ENCODE measurements at places on chromosomes 7 and 10.

DNA sequence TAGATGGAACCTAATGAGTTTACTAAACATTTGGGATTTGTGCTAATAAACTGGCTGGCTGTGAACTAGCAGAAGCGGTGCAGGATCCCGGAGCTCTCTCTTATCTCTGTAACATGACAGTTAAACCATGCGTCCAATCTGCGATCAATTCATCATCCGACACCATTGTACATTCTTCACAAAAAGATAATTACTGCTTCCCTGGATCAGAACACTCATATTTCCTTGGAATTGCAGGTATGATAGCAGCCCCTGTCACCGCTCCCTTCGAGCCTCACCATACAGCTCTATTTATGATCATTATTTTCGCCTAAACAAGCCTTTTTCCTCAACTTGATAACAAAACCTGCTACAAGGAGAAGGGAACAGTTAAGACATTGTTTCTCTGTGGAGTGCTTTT lies 18.5 kb downstream of the EBF3 start:
- DNase-seq = no peak

- no peak for DNase-seq
Observed at GRCh38 chr10:97548828-97549455, 23.6 kb upstream of the ANKRD2 start.

- DNase-seq = no peak
Observed at GRCh38 chr10:70481831-70482530, 3.4 kb downstream of the PALD1 start.

DNA sequence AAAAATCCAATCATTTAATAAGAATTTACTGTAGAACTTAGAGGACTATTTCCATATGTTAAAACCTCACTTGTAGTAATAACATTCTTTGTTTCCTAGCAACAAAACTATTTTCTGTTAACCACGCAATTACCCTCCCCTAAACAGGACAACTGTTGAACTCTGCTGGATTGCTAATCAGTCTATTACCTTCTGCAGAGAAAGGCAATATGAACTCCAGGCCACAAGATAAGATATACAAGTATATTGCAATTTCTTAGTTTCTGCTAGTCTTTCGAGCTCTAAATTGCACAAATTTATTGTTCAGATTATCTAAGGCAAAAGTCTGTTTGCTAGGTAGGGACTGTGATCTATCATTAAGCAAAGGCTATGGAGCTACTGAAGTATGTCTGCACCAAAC lies 920.1 kb upstream of the LRRN3 start:
- DNase-seq = no peak

GRCh38 chr7:128829391-128830166 lies 627 bp upstream of the FLNC start:
- DNase-seq = no peak

GRCh38 chr10:86348321-86349210 lies 18.0 kb downstream of the GRID1 start:
- no peak for DNase-seq

DNA sequence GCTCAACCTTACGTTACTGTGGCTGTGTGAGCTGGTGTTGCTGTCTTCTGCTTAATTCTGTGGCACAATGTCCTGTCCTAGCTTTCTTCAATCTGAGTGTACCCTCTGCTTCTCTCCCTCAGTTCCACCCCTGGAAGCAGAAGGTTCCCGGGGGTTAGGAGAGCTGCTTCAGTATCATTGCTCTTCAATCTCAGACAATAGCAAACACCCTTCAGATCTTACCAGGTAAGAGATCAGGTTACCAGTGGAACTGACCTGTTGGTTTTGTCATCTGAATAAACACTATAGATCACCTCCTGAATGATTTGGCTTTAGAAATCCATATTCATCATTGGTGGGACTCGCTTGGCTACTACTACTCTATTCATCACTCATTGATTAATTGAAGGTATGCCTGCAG lies 48.4 kb downstream of the DNAJB9 start:
- DNase-seq = no peak

DNA sequence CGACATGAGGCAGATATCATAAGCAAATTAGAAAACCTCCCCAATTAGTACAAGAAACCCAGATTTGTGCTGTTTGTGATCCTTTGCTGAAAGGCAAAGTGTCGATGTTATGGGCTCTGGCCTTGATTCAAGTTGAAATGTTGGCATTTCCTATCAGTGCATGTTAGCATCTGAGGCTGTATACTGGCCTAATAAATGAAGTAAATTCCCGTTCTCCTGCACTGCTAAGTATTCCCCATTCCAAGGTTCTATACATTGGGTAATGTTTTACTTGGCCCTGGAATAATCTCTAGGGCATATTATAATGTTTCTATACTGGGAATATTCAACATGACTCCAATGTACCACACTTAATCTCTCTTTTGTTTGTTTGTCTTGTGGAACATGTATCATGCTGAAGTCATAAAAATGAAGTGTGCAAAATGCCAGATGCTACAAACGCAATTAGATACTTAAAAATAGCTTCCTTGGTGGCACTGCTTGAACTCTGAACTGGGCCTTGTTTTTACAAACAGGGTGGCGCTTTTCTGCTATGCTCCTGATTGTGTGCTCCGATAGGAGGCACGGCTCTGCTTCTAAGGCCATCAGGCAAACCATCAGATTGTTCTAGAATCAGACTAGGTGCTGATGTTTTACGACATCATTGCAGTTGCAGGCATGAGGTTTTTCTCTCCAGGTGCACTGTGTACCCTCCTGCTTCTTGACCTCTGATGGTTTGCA lies 156.7 kb upstream of the TCF7L2 start:
- DNase-seq = no peak

DNA sequence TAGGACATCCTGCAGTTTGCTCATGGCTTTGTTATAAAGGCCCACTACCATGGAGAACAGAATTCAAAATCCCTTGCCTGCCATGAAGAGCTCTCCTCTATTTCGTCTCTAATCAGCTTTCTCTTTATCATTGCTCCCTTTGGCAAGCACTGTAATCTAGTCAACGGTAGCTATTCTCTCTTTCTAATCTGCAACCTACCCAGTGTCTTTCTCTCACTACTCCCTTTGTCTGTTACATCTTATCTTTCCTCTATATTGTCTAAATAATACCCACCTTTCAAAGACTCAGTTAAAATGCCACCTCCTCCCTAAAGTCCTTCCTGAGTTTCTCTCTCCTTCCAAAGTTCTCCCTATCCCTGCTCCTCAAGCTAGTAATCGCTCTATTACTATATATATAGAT lies 108.1 kb downstream of the FZD1 start:
- no peak for DNase-seq

- DNase-seq = no peak
Observed at GRCh38 chr10:24307696-24308485, 99.0 kb downstream of the KIAA1217 start.

DNA sequence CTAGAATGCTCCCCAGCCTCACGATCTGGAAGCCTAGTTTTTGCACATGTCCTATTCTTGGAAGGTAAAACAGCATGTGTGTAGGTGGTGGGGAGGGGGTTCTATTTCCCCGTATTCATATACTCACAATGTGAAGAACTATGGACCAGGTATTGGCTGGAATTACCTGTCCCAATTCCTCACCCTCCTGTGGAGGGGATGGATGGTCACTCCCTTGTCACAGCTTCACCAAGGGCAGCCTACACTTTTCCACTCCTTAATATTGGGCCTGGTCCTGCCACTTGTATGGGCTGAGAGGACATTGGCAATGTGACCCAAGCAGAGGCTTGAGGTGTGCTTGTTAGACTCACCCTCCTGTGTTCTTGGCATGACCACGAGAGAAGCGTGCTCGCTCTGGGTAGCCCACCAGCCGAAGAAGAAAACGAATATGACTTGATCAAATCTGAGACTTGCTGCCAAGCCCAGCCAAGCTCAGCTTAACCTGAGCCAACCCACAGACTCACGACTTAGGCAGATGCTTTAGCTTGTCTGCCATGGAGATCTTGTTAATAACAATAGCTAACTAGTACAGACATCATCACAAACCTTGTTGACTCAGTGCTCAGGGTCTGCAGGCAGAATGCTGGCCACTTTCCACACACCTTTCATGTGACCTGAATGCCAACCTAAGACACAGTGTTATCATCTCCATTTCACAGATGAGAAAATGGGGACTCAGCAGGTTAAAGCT lies 17.2 kb downstream of the ZNF488 start:
- no peak for DNase-seq

- no peak for DNase-seq
Observed at GRCh38 chr7:40429826-40430225, 295.0 kb downstream of the SUGCT start.

DNA sequence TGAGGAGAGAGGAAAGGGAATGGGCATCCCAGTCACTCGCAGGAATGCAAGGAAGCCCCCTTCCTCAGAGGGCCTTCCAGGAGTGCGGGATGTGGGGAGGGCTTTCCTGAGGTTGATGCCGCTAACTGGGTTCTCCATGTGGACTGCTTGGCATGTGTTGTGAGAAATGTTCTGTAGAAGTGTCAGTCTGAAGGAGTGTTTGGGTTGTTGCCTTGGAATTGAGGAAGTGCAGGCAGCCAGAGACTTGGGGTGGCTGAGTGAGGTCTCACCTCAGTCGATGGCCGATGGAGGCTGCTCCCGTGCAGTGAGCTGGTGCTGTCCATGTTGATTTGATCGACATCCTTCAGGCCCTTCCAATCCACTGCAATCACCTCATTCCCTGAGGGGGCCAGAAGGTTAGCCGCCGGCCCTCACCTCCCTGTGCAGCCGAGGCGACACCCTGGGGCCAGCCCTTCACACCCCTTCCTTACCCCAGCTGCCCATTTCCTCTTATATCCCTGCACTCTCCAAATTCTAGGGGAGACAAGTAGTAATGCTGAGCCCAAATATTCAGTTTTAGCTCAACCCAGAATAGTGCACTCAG lies 2.7 kb downstream of the FAM131B start:
- DNase-seq = no peak

- no peak for DNase-seq
Observed at GRCh38 chr10:94006591-94007550, 13.1 kb downstream of the PLCE1 start.

GRCh38 chr7:67729771-67730170 lies 733.1 kb downstream of the TYW1 start:
- no peak for DNase-seq

GRCh38 chr7:106869954-106870353 lies 4.9 kb downstream of the PIK3CG start:
- DNase-seq = no peak

- no peak for DNase-seq
Observed at GRCh38 chr10:67976292-67977245, 92.1 kb downstream of the SIRT1 start.

- no peak for DNase-seq
Observed at GRCh38 chr10:62527019-62527827, 153.1 kb downstream of the ZNF365 start.
